ENCODE measurements at places on chromosomes 12 and 14.

DNA sequence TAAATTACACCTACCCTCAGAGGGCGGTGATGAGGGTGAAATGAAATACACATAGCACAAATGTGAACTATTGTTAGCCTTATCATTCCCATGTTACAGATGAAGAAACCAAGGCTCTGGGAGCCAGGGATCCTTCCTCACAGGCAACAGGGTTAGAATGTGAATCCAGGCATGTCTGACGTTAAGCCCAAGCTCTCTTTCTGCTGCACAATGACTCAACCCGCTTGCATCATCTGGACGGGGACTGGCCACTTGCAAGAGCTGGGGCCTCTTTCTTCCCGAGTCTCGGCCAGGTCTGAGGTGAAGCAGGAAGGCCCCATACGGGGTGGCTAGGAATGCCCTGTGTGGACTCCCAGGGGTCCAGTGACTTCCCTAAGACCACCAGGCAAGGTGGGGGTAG is 105.2 kb downstream of the RBM19 start:
- no peak for DNase-seq

- DNase-seq, result peak; percentile 27
Measured at GRCh38 chr12:22083167-22083566, 37.1 kb downstream of the CMAS start.

GRCh38 chr14:68733086-68733914 is 59.6 kb downstream of the ZFP36L1 start:
- no peak for DNase-seq

- no peak for DNase-seq
Measured at GRCh38 chr12:69901221-69901905, 76.3 kb downstream of the MYRFL start.

GRCh38 chr14:100305324-100306100 is 732 bp downstream of the SLC25A29 start:
- peak; percentile 47 for DNase-seq

- DNase-seq, result no peak
Measured at GRCh38 chr12:97181571-97182265, 274.7 kb downstream of the NEDD1 start.

GRCh38 chr14:64879635-64880220 is at the start of gene SPTB:
Gene SPTB (minus strand): TSS chr14:64879907. CDS start chr14:64823094, 56,813 bp downstream.
- DNase-seq, result peak; percentile 76

DNA sequence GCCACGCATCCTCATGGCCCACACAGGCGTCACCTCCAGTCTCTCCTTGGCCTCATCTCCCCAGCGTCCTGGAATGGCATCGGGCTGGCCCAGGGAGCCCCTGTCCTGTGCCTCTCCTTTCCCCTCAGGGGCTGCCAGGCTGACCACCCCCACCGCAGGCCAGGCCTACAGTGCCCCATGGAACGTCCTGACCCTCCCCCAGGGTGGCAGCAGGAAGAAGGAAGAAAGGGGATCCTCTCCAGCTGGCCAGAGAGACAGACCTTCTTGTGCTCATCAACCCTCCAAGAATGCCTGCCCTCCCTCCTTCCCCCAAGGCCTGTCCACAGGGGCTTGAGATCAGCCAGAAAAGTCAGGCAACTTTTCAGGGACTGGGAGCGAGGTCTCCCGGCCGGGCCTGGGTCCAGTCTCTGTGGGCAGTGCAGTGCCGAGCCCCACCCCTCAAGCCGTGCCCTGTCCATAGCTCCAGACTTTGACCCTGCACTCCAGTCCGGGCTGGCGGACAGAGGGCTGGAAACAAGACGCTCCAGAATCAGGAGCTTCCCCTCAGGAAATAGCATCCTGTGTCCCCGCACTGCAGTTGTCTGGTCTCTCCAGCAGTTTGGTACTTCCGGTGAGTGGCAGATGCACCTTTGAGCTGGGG is at the start of gene DAO:
Gene DAO, plus strand, starts transcription at position 478 of the 640 bp plus-strand sequence. CDS start 4,915 bp downstream, outside the sequence.
- no peak for DNase-seq

GRCh38 chr12:110690127-110690430 is 1.2 kb upstream of the HVCN1 start:
- DNase-seq, result no peak

DNA sequence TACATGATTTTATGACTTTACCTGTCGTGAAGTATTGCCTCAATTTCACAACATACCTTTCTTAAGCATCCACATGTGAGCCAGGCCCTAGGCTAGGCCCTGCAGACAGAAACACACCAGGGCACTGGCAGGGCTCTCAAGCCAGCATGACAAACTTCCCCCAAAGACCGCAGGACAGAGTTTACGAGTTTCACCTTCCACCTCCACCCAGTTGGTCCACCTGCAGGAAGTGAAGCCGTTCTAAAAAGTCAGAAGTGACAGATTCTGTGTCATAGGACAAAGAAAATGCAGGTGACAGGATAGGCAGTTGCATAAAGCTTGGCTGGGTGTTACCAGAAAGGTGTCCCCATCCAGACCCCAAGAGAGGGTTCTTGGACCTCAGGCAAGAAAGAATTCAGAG is 382.3 kb downstream of the PCNX1 start:
- no peak for DNase-seq

GRCh38 chr14:68036202-68036601 is 216.6 kb downstream of the RAD51B start:
- no peak for DNase-seq

DNA sequence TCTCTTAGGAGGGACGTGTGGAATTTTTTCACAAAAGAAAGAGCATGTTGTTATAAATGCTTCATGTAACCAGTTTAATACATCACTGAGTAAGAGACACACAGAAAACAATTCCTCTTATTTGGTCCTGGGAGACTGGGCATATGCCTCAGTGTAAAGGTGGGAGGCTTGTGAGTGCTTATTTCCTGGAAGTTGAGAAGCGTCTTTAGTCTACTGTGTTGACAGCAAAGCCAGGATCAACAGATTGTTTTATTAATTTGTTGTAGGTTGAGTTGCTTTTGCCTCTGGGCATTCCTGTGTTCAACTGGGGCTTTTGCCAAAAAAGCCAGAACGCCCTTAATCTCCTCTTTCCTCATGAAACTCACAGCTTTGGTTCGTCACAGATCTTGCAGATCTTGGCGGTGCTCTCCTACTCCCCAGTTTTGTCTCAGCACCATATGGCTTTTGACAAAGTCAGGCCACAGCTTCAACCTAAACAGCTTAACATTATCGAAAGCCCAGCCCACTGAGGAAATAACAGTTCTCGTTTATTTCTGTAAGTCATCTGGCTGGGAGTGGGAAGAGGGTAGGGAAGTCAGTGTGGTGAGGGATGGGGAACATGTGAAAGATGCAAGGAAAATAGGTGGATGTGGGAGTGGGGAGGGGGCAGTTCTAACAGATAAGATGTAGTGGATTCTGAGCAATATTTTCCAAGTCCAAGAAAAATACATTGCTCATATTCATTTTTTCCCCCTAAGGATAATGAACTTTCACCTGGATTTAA is 227.2 kb downstream of the DACT1 start:
- DNase-seq, result no peak

DNA sequence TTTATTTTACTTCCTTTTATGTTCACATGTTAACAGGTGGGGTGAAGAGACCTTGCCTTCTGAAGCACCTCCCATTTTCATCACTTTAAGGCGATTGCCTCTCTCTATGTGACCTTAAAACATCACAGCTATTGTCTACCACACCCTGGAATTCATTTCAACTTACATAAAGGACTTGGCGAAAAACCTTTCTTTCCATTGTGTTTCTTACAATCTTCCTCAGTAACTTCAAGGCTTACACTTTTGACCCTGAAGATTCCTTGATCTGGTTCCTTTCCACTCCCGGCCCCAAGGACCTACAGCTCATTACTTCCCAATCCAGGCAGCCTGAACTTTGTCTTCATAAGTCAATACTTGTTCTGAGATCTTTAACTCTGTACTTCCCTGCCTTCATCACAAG is 443.3 kb downstream of the ADAMTS20 start:
- no peak for DNase-seq

GRCh38 chr12:90262251-90262650 is 553.6 kb upstream of the ATP2B1 start:
- no peak for DNase-seq

DNA sequence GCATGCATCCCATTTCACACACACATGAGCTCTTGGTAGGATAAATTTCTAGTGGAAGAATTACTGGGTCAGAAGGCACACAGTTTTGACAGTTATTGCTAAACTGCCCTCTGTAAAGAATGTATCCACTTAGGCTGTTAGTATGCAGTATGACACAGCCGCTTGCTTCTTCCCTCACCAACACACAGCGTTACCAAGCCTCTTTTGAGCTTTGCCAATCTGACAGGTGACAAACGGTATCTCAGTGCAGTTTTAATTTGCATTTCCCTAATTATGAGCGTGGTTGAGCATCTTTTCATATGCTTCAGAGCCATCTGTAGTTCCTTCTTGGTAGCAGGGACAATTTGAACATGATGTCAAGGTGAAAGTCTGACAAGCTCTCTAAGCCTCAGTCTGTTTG is 42.9 kb downstream of the HRK start:
- DNase-seq, result no peak

DNA sequence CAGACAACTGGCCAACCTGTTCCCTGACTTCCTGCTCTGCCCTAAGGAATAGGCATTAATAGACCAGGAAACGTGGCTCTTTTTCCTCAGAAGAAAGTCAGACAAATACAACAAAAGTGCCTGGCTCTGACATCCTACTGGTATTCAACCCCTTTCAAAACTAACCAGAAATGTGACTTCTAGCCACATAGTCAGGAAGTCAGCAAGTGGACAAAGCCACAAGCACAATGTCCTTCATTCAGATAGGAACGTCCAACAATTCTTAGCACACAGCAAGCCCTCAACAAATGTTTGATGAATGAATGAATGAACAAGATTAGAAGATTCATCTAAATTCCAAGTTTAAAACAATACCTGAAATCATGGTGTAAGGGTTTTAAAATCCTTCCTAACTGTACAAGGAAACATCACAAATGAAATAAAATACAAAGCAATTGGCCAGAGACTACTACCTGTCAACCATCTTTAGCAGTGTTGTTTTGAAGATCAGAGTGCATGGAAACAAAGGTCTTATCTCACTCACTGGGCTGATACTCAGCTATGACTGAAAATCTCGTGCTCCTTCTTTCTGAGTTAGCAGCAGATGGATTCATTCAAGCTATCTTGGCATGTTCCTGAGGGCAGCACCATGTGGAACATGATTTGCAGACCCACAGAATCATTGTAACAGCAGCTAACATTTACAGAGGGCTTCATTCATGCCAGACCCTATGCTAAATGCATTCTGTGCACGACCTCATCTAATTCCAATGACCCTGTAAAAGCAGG is 16.5 kb downstream of the APPL2 start:
- no peak for DNase-seq

DNA sequence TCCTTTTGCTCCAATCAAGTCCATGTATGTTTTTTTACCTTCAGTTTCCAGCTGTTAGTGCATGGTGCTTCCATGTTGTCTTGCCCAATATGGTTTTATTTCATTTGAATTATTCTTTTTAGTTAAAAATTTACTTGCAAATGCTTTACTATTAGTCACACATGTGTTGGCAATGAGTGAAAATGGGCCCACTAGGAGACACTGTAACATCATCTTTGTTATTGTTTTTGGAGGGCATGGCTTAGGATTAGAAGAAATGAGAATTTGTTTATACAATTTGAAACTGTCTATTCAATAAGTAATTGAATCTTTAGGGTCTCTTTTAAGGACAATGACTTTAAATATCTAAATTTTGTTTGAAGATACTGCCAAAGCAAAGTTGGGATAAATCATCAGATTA is 133.7 kb downstream of the BRMS1L start:
- no peak for DNase-seq

DNA sequence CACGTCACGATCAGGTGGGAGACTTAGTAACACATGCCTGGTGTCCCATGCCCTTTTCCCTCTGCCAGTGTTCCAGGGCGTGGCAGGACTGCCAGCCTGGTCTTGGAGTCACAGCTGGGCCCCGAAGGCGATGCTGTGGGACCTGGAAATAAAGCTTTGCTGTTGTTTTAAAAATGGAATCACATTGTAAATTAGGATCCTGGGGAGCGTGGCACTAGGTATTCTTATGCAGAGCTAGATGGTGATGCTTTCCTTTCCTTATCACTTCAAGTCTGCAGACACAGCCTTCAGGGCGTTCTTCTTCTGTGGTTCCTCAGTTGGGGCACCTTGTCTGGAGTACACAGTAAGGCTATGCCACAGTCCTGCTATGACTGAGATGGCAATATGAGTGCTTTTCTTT is 64.6 kb downstream of the BICD1 start:
- no peak for DNase-seq

DNA sequence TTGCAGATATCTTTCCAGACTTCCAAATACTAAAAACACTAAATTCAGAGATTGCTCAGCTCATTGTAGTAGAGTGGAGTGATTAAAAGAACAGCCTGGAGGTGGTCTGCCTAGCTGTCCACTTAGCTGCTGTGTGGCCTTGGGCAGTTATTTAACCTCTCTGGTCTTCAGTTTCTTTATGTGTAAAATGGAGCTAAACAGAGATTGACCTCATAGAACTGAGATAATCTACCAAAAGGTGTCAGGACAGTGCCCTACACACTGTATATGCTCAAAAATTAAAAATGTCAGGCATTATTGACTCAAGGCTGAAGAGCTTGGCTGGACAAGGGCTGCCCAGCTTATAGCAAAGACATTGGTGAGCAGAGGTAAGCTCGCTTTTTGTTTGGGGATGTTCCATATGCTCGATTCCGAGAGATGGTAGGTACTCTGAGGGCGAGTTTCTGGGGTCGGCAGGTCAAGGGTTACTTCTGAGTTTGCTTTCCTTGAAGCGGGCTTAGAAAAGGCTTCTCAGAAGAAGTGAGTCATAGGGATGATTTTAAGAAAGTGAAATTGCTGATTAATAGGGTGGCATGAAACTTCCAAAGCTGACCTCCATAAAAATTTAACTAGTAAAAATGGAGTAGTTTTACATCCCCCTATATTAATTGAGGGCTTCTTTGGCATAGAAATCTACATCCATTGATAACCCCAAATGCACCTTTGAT is 107.5 kb downstream of the GPATCH2L start:
- DNase-seq, result no peak

DNA sequence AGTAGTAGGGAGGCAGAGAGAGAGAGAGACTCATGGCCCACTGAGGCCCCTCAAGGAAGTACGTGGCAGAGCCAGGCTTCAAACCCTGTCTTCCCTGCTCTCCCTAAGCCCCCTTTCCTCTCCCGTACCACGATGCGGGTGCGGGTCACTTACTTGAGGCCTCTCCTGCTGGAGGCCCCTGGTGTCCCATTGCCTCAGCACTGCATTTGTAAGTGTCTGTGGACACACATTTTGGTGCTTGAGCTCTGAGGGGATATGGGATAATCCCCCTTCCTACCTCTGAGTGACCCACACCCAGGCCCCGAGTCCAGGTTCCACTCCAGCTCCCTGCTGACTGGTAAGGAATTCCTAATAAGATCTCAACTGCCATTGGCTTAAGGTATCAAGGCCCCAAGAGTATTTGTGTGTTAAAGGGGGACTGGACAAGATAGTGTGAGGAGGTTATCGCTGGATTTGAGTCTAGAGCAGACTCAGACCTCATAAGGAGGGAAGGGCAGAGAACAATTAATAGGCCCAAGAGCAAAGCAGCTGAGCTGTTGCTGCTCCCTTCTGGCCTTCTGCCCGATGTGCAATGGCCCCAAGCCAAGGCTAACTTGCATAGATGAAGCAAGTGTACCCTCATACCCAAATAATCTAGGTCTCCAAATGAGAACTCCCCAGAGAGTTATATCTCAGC is 71.9 kb downstream of the CRACR2A start:
- DNase-seq, result peak; percentile 93

GRCh38 chr12:12323591-12323990 is 26.5 kb downstream of the MANSC1 start:
- no peak for DNase-seq

- DNase-seq, result no peak
Measured at GRCh38 chr14:77508249-77508648, 9.6 kb upstream of the ISM2 start.

All from NCI-H1105 (cell line).